ENCODE measurements at places on chromosomes 4 and X.

GRCh38 chr4:130074096-130074495 is 978.1 kb downstream of the C4orf33 start:
- no peak for DNase-seq

DNA sequence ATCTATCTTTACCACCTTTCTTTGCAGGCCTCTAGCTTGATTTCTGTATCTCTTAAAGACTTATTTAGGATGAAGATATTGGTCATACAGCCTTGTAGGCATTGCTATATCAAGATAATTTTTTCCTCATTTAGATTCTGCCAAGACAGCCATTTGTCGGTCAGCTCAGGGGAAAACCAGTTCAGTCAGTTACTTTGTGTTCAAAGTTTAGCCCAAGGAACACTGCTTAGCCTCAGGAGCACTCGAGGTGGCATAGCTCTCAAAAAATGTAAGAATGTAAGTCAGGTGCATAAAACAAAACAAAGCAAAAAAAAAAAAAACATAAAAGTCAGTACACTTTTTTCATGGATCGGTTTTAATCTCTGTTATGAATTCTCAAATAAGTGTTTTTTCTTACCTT is 43.4 kb downstream of the NRK start:
- no peak for DNase-seq

DNA sequence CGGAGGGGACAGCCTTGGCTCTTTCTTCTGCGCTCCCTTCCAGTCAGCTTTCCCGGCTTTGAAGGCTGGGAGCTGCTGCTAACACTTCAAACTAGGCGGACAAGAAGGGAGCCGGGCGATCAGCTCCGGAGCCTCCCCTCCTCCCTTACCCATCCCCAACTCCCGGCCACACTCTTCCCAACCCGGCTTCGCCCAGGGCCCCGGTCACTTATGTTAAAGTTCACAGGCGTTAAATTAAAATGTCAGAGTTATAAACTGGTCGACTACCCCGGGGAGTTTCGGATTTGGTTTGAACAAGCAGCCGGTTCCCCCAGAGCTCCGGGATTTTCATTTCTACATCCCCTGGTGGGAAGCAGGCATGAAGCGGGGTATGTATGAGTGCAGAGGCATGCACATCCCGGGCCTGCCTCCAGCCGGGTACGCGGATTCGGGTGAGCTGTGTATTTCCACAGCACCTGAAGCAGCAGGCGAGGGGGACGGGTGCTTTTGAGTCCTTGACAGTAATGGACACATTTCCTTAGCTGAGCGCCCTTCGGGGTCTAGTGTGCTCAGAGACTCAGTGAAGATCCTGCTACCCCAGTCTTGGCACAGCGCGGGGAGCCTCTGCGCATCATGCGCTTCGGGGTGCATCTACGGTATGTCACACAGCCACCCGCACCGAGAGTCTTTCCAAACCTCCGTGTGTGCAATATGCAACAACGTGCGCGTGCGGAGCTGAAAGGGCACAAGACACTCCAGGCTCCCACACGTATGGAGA is 880 bp downstream of the UNC5C start:
- DNase-seq, result peak; percentile 30

GRCh38 chr4:120034913-120035312 is 31.7 kb downstream of the MAD2L1 start:
- DNase-seq, result no peak

DNA sequence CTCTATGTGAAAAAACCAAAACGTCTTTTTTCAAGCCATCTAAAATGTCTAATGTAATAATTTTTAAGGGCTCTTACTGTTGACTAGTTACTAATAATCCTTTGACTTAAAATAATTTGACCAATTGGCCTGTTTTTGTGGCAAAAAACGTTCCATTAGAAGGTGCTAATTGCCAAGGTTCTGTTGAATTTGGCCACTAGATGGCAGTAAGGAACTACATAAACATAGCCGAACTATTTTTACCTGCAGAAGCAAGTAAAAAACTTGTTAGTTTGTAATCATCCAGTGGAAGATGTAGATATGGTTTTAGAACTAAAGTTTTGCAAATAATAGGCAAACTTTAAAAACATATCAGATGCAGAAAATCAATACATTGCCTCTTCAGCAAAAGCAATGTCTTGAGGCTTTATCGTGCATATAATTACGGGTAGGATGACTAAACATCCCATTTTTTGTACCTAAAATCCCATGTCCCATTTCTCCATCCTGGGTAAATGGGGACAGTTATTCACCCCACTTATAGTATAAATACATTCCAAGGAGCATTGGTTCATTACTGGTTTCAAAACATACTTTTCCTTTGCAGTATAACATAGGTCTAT is 57.6 kb downstream of the PROM1 start:
- peak; percentile 50 for DNase-seq

- no peak for DNase-seq
Measured at GRCh38 chr4:10168151-10168550, 51.6 kb upstream of the WDR1 start.

GRCh38 chrX:17494216-17494615 is 119.2 kb downstream of the NHS start:
- DNase-seq, result no peak

GRCh38 chr4:3365326-3365725 is 72.5 kb downstream of the RGS12 start:
- DNase-seq, result no peak

GRCh38 chr4:7027284-7027683 is 15.9 kb upstream of the TADA2B start:
- no peak for DNase-seq

- DNase-seq, result no peak
Measured at GRCh38 chrX:153551135-153551534, 33.7 kb downstream of the ATP2B3 start.

- no peak for DNase-seq
Measured at GRCh38 chr4:159041054-159042034, 61.5 kb upstream of the RAPGEF2 start.

GRCh38 chr4:16000708-16001483 is 37.9 kb upstream of the FGFBP2 start:
- DNase-seq, result no peak

- no peak for DNase-seq
Measured at GRCh38 chr4:20603671-20604313, 96.5 kb upstream of the PACRGL start.

GRCh38 chr4:20433097-20433705 is 181.5 kb downstream of the SLIT2 start:
- peak; percentile 86 for DNase-seq

DNA sequence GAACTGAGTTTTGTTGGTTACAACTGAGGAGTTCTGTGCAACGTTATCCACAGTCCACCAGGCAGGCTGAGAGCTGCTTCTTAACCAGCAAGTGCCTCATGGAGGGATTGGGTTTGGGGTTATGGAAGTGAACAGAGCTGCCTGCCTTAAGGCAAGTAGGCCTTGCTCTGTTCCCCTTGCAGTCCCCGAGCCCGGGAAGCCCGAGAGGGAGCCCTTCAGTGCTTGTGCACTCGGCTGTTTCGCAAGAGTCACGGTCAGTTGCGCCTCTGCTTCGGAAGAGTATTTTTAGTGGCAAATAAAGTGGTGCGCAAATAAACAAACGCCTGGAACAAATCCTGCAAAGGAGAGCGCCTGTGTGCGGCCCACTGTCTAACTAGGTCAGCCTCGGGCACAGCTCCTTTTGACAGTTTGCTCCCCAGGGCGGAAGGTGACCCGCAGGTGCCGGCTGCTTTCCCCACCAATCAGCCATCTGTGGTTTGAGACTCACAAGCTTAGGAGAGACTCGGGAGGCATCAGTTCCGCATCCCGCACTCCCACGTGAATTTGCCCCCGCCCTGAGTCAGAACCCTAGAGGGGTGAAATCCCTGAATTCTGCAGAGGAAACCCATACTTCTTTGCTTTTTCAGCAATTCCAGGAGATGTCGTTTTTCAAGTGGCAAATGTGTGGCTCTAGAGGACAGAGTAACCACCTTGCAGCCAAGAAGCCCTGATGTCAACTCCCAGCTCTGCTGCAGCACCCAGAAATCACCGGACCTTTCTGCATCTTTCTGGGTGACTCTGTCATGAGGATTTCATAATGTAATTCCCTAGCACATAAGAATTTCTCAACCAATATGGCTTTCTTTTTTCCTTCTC is 56.8 kb downstream of the LGI2 start:
- DNase-seq, result no peak

DNA sequence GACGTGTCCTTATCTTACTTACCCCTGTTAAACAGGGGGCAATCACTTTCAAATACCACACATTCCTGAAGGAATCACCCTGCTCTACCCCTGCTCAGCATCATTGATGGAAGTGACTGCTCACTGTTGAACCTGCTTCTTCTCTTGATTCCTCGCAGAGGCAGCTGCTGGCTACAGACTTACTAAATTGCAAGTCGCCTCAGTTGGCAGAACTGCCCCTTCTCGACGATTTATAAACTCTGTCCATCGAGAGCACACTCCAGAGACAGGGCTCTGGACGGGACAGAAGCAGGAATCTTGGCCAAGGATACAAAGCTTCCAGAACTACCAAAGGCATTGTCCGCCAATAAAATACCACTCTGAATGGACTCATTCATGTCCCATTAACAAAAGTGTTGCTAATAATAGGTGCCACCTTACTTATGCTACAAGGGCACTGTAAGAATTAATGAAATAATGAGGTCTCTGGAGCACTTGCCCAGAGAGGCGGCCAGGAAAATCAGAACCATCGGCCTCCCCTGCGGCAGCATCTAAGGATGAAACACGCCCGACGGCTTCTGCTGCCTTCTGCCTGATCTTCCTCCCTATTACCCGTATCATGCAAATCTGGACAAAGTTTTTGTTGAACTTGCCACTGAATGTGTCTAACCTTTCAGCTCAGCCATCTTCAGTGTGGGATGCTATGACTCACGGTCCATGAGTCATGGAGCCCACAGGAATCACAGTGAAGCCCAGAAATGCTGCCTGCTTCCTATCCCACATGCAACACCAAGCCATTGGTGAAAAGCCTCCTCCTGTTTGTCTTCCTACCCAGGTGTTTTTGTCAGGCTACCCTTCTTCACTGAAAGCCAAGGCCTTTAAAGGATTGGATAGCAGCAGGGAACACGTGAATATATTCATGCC is 164.9 kb downstream of the MAML3 start:
- DNase-seq, result peak; percentile 47

GRCh38 chrX:147848543-147849443 is 62.9 kb upstream of the FMR1 start:
- DNase-seq, result no peak

- no peak for DNase-seq
Measured at GRCh38 chr4:124132161-124132560, 580.4 kb downstream of the ANKRD50 start.

DNA sequence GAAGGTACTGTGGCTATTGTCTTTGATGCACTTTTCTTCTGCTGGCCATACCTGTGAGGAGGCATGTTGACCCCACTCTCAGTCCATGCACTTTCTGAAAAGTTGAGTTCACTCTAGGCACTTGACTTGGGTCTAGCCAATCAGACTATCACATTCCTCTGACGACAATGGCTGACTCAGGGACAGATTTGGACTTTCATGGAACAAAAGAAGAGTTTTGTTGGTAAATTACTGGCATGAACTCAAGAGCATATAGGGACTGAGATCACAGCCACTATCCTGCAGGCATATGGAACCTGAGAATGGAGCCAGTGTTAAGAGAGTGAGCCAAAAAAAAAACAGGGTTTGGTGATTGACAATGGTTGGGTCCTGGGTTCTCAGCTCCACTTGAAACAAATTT is 24.6 kb upstream of the CXCL6 start:
- DNase-seq, result no peak

GRCh38 chr4:23876418-23877089 is 13.3 kb downstream of the PPARGC1A start:
- DNase-seq, result no peak

DNA sequence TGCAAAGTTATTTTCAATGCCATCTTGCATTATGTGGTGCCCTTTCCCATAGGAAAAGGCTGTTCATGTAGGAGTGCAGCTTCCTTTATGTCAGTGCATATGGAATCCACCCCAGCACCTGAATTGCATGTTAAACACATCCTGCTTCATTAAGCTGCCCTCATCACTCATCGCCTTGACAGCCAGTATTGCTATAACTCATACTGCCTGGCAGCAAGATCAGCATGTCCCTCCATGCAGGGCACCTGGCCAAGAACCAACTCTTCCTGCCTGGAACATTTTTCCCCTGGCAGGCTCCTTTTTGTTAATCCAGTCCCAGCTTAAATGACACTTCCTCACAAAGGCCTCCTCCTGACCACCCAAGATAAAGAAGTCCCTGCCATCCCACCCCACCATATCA is 23.5 kb upstream of the CA5B start:
- DNase-seq, result peak; percentile 84

- DNase-seq, result no peak
Measured at GRCh38 chrX:123060986-123061385, 123.1 kb upstream of the GRIA3 start.

GRCh38 chr4:15755321-15756155 is 22.6 kb upstream of the CD38 start:
- no peak for DNase-seq

GRCh38 chr4:100095729-100096595 is 94.3 kb downstream of the DDIT4L start:
- DNase-seq, result peak; percentile 69

DNA sequence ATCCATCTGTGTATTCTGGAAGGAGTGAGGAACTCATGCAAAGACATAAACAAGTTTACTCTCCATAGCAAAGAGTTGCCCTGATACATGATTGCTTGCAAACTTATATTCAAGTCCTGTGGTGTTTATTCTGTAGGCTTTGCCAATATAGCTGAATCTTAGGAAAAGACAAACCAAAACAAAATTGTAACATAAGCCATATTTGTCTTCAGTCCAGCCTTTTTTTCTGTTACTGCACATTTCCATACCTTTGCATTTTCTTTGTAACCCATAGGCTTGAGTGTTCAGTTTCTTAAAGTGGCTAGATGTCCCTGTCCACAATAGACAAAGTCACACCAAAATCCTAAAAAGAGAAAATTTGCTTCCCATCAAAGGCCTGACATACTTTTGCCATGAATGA is 120.4 kb downstream of the PPARGC1A start:
- DNase-seq, result no peak

DNA sequence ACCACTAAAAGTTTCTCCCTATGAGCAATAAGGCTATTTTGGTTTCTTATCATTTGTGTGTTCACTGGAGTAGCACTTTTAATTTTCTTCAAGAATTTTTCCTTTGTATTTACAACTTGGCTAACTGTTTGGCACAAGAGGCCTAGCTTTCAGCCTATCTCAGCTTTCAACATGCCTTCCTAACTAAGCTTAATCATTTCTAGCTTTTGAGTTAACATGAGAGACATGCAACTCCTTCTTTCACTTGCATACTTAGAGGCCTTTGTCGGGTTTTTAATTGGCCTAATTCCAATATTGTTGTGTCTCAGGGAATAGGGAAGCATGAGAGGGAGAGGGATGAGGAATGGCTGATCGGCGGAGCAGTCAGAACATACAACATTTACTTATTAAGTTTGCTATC is 349.8 kb downstream of the OPHN1 start:
- DNase-seq, result no peak

DNA sequence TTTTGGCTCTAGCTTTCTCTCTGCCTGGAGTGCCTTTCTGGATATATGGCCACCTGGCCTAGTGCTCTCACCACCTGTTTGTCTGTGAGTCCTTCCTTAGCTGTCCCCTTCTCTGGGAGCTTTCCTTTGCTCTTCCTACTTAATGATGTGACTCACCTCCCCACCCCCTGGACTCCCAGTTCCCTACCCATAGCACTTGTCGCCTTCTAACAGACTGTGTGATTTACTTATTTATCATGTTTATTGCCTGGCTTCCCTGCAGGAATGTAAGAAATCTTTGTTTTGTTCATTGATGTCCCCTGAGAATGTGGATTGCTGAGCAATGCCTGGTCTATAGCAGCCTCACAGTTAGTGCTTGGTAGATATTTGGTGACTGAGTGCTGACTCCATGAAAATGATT is 18.9 kb downstream of the ADD1 start:
- DNase-seq, result peak; percentile 19
